ENCODE measurements at places on chromosomes 4 and X.
A peak's percentile ranks its signal among the peaks of the same experiment; 100 is the strongest.

- H3K4me1 ChIP-seq, result no peaks in the 10 kb centered on the region
- DNase-seq, result no peak
- H3K27ac ChIP-seq, result no peak overlapping the region
- peaks cover 27% of the 10 kb centered on the region for H3K27me3 ChIP-seq
Measured at GRCh38 chr4:4392501-4393183, 5.7 kb downstream of the NSG1 start.

GRCh38 chr4:157018920-157019490, 47.4 kb upstream of the PDGFC start:
- H3K36me3 ChIP-seq, result peaks cover 4% of the 10 kb centered on the region
- no peak overlapping the region for H3K27ac ChIP-seq
- H3K27me3 ChIP-seq, result no peaks in the 10 kb centered on the region

DNA sequence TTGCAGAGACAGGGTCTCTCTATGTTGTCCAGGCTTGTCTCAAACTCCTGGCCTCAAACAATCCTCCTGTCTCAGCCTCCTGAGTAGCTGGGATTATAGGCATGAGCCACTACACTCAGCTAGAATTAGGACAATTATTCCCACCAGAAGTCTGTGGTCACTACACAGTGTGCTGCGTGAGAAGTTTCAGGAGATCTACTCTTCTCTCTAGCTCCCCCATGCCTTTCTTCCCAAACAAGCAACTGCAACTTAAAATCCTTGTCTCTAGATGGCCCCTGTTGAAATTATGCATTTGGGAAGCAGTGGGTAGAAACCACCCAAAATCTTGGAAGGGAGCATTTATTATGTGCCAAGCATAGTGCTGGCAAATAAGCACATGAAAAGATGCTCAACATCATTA, 21.1 kb upstream of the MAP7D3 start:
- H3K36me3 ChIP-seq, result no peaks in the 10 kb centered on the region
- no peak for DNase-seq
- H3K27ac ChIP-seq, result no peak overlapping the region
- H3K4me1 ChIP-seq, result no peaks in the 10 kb centered on the region

- peak; percentile 88 for DNase-seq
- H3K4me1 ChIP-seq, result peaks cover 27% of the 10 kb centered on the region
- H3K27me3 ChIP-seq, result no peaks in the 10 kb centered on the region
- H3K27ac ChIP-seq, result peak overlapping the region; percentile 82
- H3K36me3 ChIP-seq, result no peaks in the 10 kb centered on the region
Measured at GRCh38 chrX:131812847-131813825, 210.0 kb upstream of the STK26 start.

DNA sequence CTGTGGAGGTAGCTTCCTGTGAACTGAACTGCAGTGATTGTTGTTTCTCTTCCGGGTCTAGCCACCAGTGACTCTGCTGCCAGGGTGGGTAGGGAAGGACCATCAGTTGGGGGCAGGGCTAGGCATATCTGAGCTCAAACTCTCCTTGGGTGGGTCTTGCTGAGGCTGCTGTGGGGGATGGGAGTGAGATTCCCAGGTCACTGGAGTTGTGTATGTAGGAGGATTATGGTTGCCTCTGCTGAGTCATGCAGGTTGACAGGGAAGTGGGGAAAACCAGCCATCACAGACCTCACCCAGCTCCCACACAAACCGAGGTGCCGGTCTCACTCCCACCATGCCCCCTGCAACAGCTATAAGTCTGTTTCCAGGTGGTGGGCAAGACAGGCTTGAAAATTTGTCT, 1937.8 kb downstream of the PCDH7 start:
- no peak overlapping the region for H3K4me3 ChIP-seq
- no peaks in the 10 kb centered on the region for H3K4me1 ChIP-seq
- H3K27ac ChIP-seq, result no peak overlapping the region
- no peak for DNase-seq
- H3K27me3 ChIP-seq, result no peaks in the 10 kb centered on the region
- H3K36me3 ChIP-seq, result peaks cover 16% of the 10 kb centered on the region

DNA sequence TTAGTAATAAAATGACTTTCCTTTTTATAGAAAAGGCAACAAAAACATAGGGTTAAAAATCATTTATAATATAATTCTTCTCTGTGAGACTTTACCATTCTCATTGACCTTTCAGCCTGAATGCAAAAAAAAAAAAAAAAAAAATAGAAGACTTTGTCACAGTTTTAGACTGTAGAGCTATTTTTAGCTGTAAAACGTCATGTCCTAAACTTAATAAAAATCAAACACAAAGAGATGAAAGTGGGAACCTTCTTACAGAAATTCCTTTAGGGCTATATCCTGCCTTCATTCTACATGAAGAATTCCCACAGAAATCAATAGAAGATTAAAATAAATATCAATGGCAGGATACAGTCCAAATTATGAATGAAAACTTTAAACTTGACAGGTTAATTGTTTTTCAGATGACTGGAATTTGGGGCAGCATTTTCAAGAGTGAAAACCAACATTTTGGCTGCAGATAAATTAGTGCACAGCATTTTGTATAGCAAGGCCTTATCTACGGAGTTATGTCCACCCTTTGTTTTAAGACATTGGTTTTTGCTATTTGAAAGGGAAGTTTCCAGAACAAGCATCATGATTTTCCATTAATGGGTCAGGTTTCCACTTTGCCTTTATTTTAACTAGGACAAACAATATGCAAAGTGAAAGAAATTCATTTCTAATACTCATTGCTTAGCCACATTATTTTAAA, 219.5 kb downstream of the SPCS3 start:
- H3K27me3 ChIP-seq, result no peaks in the 10 kb centered on the region
- no peak for DNase-seq
- no peaks in the 10 kb centered on the region for H3K36me3 ChIP-seq
- no peak overlapping the region for H3K27ac ChIP-seq
- H3K4me1 ChIP-seq, result no peaks in the 10 kb centered on the region

DNA sequence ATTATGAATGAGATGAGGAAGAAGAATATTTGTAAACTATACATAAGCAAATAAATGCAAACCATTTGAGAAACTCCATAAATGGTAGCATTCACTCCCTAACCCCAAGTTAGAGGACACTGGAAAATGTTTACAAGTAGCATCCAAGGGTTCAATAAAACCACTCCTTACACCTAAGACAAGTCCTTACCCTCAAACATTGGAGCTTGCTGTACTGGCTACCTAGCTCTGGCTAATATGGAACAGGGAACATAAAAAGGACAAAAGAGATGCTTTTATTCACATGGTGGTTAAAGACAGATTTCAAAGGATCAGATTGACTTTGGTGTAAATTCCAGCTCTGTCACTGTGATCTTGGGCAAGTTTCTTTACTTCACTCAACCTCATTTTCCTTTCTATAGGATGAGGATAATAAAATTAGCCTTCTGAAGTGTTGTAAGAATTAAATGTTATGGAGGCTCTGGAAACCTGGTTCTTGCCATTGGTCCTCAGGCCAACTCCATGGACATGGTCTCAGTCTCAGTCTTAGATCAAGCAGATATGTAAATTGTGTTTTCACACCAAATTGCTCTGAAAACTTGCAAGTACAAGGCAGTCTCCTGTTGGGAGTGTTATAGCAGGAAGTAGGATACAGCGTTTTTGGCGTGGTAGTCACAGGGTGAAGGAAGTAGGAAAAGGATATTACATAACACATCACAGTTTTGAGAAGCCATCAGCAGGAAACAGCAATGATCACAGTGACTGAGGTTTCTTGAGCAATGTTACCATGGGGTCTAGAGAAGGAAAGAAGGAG, 3.3 kb downstream of the CXCL1 start:
- peaks cover 9% of the 10 kb centered on the region for H3K27me3 ChIP-seq
- H3K36me3 ChIP-seq, result no peaks in the 10 kb centered on the region
- no peak overlapping the region for H3K4me3 ChIP-seq
- no peak overlapping the region for H3K27ac ChIP-seq
- DNase-seq, result no peak

GRCh38 chr4:27009539-27009938, 148.9 kb downstream of the STIM2 start:
- no peak overlapping the region for H3K27ac ChIP-seq
- no peak for DNase-seq
- no peaks in the 10 kb centered on the region for H3K27me3 ChIP-seq
- peaks cover 11% of the 10 kb centered on the region for H3K4me1 ChIP-seq
- H3K36me3 ChIP-seq, result no peaks in the 10 kb centered on the region

DNA sequence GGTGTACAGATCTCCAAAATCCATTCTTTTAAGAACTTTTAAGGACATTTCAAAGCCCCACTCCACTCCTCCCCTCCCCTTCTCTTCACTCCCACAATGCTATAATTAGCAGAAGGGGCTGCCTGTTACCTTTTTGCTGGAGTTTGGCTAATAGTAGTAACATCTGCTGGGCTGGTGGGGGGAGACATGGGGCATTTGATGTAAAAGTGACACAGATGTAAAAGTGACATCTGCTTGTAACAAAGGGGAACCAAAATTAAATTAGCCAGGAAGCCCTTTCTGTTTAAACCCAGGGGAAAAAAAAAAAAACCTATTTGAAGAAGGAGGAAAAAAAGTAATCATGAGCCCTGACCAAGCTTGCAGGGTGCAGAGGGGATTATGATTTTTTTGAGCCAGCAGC, 5.4 kb upstream of the PHOX2B start:
- H3K4me1 ChIP-seq, result no peaks in the 10 kb centered on the region
- no peaks in the 10 kb centered on the region for H3K36me3 ChIP-seq
- H3K27ac ChIP-seq, result no peak overlapping the region
- H3K4me3 ChIP-seq, result no peak overlapping the region

DNA sequence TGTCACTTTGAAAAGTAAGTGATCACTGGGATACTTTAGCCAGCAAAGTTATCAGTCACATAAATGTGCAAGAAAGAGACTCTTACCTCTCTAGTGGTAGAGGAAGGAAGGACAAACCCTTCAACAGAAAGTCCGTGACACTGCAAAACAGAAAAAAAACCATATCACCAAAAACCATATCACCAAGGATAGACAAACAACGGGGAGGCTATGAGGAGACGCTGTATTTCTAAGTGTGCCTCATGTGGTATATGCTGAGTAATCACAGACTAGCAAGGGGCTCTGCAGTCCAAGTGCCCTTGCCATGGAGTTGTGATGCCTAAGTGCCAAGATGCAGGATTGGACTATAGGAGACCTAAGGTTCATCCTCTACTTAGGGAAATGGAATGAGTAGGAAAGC, 11.5 kb upstream of the HDAC8 start:
- no peaks in the 10 kb centered on the region for H3K36me3 ChIP-seq
- H3K27me3 ChIP-seq, result peaks cover 12% of the 10 kb centered on the region
- no peak overlapping the region for H3K4me3 ChIP-seq
- H3K27ac ChIP-seq, result no peak overlapping the region
- H3K4me1 ChIP-seq, result no peaks in the 10 kb centered on the region
- no peak for DNase-seq

GRCh38 chr4:54213761-54214160, 15.3 kb upstream of the PDGFRA start:
- no peak for DNase-seq
- H3K4me1 ChIP-seq, result no peaks in the 10 kb centered on the region
- H3K4me3 ChIP-seq, result no peak overlapping the region
- no peaks in the 10 kb centered on the region for H3K36me3 ChIP-seq
- H3K27me3 ChIP-seq, result peaks cover 22% of the 10 kb centered on the region

GRCh38 chr4:166290426-166290825, 417.4 kb downstream of the TLL1 start:
- H3K4me1 ChIP-seq, result no peaks in the 10 kb centered on the region
- no peak overlapping the region for H3K27ac ChIP-seq
- H3K4me3 ChIP-seq, result no peak overlapping the region
- H3K27me3 ChIP-seq, result no peaks in the 10 kb centered on the region
- DNase-seq, result no peak

- H3K4me3 ChIP-seq, result peak overlapping the region; percentile 52
- H3K27ac ChIP-seq, result no peak overlapping the region
- H3K36me3 ChIP-seq, result no peaks in the 10 kb centered on the region
- peaks cover 9% of the 10 kb centered on the region for H3K4me1 ChIP-seq
- no peaks in the 10 kb centered on the region for H3K27me3 ChIP-seq
- DNase-seq, result no peak
Measured at GRCh38 chr4:54005475-54005874, 58.9 kb downstream of the CHIC2 start.

GRCh38 chr4:83329521-83330110, 5.0 kb downstream of the HPSE start:
- peaks cover 10% of the 10 kb centered on the region for H3K4me1 ChIP-seq
- H3K36me3 ChIP-seq, result no peaks in the 10 kb centered on the region
- DNase-seq, result no peak
- peaks cover 19% of the 10 kb centered on the region for H3K27me3 ChIP-seq

DNA sequence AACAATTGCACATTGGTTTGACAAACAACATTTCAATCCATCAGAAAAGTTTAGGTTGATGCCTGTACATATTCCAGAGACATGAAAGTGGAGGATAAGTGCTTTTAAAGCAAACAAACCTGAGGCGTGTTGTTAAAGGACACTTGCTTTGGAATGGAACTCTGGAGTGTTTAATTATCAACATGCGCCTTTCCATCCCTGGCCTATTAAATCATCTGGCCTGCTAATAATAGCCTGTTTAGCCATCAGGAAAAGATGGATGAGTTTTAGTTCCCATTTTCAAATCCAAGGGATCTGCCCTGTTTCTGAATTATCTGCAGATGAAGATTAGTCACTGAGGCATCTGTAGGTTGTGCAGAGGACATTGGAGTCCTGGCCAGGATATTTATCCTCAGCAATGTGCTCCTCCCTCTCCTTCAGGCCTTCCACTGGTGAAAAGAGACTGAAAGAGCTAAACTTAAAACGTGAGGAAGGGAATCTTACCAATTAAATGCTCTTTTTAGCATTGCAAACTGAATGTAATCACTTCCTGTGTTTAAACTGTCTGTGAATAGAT, 388.9 kb downstream of the PPARGC1A start:
- H3K4me1 ChIP-seq, result no peaks in the 10 kb centered on the region
- no peaks in the 10 kb centered on the region for H3K27me3 ChIP-seq
- no peak for DNase-seq
- no peak overlapping the region for H3K27ac ChIP-seq
- H3K4me3 ChIP-seq, result no peak overlapping the region

- H3K36me3 ChIP-seq, result no peaks in the 10 kb centered on the region
- peaks cover 48% of the 10 kb centered on the region for H3K27me3 ChIP-seq
- H3K4me3 ChIP-seq, result no peak overlapping the region
- H3K27ac ChIP-seq, result no peak overlapping the region
Measured at GRCh38 chr4:168584321-168584771, 87.5 kb downstream of the PALLD start.

GRCh38 chr4:184293552-184293951, 75.9 kb upstream of the ENPP6 start:
- DNase-seq, result no peak
- H3K4me3 ChIP-seq, result no peak overlapping the region
- no peaks in the 10 kb centered on the region for H3K27me3 ChIP-seq
- H3K4me1 ChIP-seq, result peaks cover 8% of the 10 kb centered on the region
- no peak overlapping the region for H3K27ac ChIP-seq

DNA sequence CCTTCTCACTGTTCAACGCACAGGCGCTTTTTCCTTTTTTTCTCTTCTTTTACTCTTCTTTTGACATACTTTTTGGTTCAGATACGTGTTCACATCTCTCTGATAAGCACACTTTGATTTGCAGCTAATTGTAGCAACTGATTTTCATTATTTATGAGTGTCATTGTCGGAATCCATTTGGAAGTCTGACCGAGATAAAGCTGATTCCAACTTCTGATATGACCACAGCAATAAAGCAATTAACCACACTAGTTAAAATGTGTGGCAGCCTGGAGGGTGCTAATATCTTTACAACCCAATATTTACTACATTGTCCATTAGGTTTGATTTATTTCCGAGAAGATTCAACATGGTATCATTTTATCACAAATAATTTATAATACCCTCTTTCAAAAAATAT, 101.8 kb downstream of the TENM3 start:
- H3K27ac ChIP-seq, result no peak overlapping the region
- H3K27me3 ChIP-seq, result peaks cover 20% of the 10 kb centered on the region
- H3K4me1 ChIP-seq, result no peaks in the 10 kb centered on the region
- DNase-seq, result no peak
